CD8-positive, alpha-beta T cell (primary cell): ENCODE measurements at places on chromosomes 2 and 18.

DNA sequence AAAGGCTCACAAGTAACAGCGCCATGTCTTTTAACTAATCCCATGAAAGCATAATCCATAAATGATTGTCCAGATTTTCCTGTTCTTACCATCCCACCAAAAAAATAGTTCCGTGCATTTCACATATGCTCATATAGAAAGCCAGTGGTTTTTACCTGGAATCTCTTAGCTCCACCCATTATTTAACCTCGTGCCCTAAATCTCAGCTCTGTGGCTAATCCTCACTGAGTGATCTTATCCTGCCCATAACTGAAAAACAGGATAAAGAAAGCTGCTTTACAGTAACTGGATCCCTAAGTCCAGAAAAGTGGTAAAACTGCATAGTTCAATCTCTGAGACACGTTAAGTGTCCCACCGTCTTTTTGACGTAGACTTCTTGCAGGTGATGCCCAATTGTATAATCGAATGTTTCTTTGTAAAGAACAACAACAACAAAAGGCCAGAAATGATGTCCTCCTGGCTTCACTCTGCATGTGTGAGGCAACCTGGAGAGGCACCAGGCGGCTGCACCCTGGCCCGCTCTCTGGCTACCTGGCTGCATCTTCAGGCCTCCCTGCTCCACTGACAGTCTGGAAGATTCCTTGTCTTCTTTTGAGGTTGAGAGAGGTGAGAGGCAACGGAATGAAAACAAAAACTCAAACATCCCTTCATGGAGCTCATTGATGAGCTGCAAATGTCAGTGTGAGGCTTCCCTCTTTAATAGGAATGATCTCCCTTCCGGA, 38.6 kb downstream of the FEZ2 start:
- DNase-seq: no peak

DNA sequence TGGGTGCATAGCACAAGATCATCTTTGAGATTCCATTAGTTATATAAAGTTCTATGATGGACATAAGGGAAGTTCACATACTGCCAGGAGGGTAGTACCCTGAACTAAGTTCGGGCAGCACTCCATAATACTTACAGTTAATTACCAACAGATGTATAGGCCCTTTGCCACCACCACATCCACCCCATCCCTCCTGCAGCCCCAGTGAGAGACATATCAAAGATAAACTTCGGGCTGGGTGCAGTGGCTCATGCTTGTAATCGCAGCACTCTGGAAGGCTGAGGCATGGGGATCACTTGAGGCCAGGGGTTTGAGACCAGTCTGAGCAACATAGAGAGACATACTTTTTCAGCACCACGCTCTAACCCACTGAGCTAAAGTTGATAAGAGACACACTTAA, 46.4 kb upstream of the NPAS2 start:
- DNase-seq: no peak

GRCh38 chr2:20288642-20289340, 61.9 kb downstream of the PUM2 start:
- DNase-seq: no peak

- DNase-seq: no peak
Measured at GRCh38 chr2:236841389-236841788, 244.3 kb upstream of the COPS8 start.

DNA sequence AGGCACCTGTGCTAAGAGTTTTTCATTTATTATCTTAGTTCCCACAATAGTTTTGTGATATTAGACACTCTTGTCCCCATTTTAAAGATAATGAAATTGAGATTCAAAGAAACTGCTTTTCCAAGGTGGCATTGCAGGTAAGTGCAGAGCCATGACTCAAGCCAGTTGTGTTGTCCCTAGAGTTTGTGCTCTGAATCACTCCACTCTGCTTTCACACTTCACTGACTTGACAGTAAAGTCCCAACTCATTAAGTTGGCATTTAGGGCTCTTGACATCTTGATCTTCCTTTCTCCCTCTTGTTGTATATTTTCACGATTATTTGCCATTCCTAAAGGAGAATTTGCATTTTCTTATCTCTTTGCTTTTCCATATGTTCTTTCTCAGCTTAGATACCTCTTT, 114.3 kb downstream of the DIS3L2 start:
- DNase-seq: no peak

DNA sequence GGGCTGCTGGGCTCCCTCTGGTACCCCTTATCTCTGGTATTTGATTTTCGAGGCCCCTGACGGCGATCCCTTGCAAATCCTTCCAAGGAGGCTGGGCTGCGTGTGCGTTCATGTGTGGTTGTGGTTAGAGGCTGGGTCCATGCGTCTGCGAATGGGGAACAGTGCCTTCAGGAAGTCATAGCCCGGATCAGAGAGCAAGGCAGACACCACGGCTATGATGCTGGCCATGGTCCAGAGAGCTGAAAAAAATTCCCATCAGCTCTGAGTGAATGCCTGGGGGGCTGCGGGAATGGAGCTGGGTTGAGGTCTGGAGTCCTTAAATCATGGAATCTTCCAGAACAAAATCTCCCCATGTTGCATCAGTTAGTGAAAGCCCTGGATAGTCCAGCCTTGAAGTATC, 145.5 kb downstream of the ACKR3 start:
- no peak for DNase-seq

DNA sequence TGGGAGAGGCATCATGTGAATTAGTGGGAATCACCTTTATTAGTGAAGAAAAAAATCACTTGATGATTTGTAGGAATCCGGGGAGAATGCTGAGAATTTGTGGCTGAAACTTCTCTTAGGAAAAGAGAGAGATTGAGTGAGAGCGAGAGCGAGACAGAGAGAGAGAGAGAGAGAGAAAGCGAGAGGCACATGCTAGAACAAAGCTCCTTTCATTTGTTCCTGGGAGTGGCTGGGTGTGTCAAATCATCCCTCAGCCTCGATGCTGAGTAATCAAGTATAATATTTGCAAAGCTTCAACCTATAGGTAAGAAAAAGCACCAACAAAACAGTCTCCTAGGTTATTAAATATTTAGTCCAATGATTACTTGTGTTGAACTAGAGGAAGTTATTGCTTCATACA, 4.4 kb upstream of the SERPINB5 start:
- no peak for DNase-seq

GRCh38 chr18:70288851-70289328, at the start of gene SOCS6:
SOCS6 (plus strand) TSS chr18:70289045; CDS start chr18:70324669, 35,624 bp downstream.
- peak; percentile 13 for DNase-seq

- DNase-seq: no peak
Measured at GRCh38 chr2:6080932-6081753, 389.0 kb downstream of the SOX11 start.

DNA sequence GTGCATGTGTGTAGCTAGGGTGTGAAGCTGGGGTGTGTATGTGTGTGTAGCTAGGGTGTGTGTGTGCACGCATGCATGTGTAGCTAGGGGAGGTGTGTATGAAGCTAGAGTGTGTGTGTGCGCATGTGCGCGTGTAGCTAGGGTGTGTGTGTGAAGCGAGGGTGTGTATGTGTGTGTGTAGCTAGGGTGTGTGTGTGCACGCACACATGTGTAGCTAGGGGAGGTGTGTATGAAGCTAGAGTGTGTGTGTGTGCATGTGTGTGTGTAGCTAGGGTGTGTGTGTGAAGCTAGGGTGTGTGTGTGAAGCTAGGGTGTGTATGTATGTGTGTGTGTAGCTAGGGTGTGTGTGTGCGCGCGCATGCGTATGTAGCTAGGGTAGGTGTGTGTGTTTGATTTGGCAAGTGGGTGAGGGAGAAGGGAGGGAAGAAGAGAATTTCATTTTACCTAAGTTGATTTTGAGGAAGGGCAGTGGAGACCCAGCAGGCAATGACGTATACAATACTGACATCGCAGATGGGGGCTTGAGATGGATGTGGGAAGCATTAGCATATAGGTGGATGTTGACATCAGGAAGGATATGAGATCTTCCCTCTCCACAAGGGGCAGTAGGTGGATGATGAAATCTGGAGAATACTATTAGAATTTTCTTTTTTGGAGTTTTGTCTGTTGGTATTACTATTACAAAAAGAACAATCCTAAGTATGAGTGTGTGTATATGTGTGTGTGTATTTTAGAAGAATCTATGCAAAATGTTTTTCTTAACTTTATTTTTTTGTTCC, 70.7 kb downstream of the PRELID3A start:
- no peak for DNase-seq

DNA sequence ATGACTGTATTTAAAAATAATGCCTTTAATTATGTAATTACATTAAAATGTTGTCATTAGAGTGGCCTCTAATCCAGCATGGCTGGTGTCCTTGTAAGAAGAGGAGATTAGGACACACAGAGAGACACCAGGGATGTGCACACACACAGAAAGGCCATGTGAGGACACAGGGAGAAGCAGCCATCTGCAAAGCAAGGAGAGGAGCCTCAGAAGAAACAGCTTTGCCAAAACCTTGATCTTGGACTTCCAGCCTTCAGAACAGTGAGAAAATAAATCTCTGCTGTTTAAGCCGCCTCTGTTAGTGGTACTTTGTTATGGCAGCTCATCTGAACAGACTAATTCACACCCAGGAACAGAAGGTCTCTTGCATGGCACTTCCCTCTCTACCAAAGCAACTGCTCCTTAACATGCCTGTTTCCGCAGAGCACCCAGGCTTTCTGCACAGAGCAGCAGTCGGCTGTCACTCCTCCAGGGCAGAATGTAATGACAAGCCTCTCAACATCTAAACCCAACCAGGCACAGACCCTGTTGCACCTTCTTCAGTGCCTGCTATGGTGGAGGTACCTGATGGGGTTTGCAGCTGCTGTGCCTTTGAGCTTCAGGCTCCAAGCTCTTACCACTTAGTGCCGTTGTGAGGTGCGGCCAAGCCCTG, 377.7 kb downstream of the TDRD15 start:
- no peak for DNase-seq

DNA sequence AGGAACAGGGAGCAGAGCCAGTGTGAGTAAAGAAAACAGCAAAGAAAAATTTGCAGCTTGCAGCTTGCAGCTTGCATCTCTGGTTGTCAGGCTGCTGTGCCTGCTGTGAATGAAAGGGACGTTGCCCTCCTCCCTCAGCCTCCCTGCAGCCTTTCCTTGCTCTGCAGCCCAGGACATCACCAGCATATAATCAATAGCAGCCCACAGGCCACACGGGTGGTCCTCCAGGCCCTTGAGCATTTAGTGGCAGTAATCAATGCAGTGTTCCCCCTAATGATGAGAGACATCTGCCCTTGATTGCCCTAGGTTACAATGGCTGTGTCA, 122.2 kb upstream of the TACR1 start:
- DNase-seq: no peak

- no peak for DNase-seq
Measured at GRCh38 chr2:113085542-113085941, 17.8 kb downstream of the IL1F10 start.

GRCh38 chr18:22703883-22704585, 229.1 kb upstream of the RBBP8 start:
- DNase-seq: no peak

DNA sequence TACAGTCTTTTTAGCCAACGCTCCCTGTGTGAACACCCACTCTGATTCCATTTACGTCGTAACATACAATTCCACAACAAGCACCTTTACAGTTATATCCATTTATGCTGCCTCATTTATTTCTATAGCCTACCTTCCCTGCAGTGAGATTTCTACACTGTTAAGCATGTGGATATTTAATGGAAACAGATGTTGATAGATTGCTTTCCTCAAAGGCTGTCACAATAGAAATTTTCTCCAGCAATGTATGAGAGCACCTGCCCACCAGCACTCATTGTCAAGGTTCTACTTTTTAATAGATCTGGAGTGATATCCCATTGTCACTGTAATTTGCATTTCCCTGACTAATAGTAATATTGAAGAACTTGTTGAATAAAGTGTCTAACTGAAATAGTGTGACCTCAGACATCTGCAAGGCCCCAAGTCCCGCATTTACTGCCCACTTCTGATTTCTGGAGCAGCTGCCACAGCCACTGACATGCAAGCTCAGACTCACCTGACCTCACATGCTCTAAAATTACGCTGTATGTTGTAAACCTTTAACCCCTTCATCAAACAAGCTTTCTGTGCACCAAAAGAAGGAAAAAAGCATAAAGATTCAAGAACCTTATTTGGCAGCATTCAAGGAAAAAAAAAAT, 295.1 kb downstream of the CNTNAP5 start:
- DNase-seq: no peak

GRCh38 chr2:215404348-215405012, 31.4 kb downstream of the FN1 start:
- no peak for DNase-seq

DNA sequence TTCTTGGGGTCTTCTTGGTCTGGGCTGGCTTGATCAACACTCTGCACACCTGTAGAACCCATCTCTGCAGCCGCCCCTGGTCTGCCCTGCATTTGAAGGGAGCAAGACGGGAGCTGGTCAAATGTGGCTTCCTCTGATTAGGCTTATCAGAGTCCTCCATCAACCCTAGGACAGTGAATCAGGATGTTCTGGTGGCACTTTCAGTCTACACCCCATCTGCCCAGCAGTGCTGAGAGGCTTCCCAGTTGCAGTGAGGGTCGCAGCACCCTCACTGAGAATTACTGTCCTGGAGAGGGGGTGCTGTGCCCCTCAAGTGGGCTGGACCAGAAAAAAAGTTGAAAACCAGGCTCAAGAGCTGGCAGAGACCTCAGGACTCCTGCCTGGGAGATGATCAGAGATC, 152.9 kb downstream of the DYSF start:
- DNase-seq: no peak

DNA sequence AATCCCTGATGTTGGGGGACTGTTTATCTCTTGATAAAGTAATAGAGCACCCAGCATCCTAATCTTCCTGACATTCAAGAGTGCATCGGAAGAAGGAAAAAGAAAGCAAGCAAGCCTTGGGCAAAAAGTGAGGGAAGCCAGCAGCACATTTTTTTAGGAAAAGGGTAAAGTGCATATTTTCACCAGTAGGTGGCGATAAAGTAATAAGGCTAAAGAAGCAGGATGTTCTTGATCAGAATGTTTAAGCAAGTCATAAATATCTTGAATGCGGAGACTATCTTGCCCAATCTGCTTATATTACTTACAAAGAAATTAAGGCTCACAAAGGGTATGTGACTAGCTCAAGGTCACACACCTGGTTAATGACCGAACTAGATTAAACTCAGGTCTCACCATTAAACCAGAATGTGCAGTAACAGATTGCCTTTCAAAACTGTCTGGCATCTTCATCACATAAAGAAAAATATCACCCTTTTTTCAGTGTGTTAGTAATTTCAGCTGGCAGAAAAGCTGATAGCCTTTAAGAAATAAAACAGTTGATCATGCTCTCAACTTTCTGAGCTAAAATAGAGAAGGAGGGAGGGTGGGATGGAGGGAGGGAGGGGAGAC, 83.8 kb downstream of the VIT start:
- DNase-seq: no peak

GRCh38 chr18:8659609-8660242, 45.6 kb upstream of the MTCL1 start:
- no peak for DNase-seq

DNA sequence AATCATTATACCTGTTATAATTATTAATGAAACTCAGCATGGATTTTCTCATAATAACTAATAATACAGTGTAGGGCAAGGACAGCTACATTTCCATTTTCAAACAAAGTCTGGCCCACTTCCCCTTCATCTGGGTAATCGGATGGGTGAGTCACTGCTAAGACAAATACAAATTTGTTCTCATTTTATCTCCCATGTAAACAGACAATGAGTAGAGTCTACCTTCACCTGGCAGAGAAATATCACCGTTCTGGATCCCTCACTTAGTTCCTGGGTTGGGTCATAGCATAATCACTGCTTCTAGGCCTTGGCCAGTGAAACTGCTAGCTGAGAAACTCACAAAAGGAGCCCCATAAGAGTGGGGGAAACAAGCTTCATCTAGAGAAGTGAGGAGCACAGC, 9.2 kb downstream of the CNTNAP5 start:
- no peak for DNase-seq
